Stimulated activated CD8-positive, alpha-beta memory T cell treated with anti-CD3 and anti-CD28 coated beads, Interleukin-15, amount 100 ng/mL, for 1 hour (primary cell): ENCODE measurements at places on chromosomes 11 and 22.

DNA sequence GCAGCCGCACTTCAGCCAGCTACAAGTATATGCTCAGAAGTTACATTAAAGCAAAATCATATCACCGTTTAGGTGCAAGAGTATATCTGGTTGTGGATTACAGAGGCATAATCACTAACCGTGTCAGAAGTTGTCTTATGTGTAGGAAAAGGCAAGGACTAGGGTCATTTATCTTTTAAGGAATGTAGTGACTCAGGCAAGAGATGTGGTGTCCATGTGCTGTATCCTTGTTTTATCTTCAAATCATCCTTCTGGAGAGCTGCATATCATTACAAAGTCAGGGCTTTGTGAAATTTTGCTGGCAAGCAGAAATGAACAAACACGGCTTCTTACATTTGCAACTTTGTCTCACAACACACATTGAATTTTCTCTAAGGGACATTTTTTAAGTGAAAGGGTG, 12.7 kb upstream of the CHORDC1 start:
- DNase-seq, result no peak

DNA sequence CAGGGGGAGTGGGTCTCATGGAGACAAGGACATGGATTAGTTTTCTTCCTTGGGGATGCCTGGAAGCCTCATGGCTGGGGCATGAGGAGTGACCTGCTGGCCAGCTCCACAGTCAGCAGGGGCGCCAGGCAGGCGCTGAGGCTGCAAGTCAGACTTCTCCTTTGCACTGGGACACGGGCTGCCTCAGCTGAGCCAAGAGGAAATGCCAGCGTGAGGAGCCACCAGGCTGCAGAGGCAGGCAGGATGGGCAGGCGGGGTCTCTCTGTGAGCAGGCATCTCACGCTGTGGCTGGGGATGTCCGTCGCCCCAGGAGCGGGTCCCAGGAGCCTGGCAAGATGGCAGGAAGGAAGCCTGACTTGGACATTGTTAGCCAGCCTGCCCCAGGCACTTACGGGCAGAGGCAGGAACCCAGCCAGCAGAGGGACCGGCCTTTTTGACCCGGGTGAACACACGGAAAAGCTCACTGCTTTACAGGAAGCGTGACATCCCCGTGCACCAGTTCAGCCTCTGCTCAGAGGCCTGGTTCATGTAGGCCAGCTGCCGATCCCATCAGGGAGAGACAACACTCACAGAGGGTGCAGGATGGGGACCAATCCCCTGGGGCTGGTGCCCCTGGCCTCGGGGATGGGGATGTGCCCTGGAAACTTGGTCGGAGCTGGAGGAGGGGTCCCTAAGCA, 10.2 kb downstream of the GNB1L start:
- no peak for DNase-seq

DNA sequence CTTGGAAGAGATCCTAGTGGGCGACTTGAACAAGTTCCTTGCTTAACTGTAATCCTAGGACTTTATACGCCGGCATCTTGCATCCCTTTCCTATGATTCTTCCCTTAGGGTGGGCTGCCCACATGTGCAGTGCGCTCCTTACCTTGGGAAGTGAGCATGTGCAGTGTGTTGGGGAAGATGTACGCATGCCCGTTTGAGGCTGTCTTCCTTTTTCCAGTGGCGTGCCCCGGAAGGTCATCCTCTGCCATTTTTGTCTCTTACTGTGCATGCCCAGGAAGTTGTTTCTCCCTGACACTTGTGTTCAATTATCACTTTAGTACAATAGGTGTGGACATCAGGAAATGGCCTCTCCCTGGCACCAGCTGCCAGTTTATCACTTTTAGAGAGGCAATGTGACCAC, 936.5 kb downstream of the TBC1D22A start:
- no peak for DNase-seq

- DNase-seq, result no peak
Observed at GRCh38 chr11:11701070-11701469, 79.3 kb upstream of the GALNT18 start.

- no peak for DNase-seq
Observed at GRCh38 chr11:2462986-2463765, 18.4 kb downstream of the KCNQ1 start.

DNA sequence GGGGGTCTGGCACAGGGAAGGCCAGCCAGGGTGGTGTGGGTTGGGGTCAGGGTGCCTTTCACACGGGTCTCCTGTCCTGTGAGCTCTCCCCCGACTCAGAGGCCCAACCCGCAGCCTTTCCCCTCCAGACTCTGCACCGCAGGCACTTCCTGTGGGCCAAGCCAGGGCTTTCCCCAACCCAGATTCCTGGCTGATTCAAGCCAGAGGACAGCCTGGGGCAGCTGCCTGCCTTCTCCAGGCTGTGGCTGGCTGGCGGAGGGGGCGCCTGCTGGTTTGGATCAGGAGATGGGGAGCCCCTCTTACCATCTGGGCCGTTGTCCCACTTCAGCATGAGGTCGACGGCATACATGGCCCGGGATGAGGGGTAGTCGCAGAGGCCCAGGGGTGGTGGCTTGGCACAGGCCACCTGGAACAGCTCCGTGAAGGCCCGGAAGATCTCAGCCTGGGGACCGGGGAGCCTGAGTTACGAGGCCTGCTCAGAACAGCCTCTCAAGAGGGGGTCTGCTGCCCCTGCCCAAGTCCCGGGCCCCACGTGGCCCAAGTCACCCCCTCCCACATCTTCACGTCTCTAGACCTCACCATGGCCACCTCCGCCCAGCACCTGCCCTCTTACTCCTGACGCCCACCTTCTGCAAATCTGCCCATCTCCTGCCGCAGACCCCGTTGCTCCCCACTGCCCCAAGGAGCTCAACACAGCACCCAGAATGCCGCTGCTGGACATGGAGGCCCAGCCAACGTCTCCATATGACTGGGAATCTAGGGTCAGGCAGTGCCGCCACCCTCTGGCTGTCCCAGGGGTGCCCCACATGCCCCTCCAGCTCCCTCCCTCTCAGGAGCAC, 17.3 kb downstream of the TSPO start:
- no peak for DNase-seq

DNA sequence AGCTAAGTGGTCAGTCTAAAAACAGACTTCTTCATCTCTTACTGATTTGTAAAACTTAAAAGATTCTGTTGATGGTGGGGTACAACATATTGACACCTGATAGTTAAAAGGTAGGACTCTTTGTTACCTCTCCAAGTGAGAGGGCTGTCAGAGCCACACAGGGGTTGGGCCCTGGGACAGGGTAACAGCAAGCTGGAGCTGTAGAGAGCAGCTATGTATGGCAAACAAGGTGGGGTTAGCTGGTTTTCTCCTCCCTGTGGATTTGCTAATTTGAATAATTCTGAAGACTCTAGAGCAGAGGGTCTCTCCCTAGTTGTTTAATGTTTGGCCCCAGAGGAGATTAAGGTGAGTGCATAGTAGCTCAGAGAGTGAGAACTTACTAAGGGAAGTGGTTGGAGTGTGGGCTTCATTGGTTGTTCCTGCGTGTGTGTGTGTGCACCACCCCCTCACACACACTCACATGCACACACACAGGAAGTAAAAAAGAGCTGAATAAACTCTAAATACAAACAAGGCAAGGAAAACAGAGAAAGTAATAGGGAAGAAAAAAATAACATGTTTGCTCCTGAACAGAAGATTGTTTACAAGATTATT, 9.2 kb upstream of the GAS2 start:
- no peak for DNase-seq

DNA sequence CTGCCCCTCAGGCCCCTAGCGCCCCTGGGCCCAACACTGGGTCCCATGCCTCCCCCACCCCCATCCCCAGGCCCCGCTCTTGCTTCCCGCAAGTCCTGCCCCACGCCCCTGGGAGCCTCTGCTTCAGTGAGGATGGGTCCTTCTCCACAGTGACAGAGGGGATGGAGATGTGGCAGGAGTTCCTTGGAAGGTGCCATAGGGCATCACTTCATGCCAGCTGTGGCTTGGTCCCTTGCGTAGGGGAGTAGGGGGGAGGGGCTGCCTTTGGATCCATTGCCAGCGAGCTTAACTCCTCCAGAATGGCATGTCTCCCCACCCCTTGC, 9.5 kb upstream of the TBC1D22A start:
- DNase-seq, result no peak

- DNase-seq, result no peak
Observed at GRCh38 chr11:130485983-130486382, 37.5 kb downstream of the ADAMTS15 start.

DNA sequence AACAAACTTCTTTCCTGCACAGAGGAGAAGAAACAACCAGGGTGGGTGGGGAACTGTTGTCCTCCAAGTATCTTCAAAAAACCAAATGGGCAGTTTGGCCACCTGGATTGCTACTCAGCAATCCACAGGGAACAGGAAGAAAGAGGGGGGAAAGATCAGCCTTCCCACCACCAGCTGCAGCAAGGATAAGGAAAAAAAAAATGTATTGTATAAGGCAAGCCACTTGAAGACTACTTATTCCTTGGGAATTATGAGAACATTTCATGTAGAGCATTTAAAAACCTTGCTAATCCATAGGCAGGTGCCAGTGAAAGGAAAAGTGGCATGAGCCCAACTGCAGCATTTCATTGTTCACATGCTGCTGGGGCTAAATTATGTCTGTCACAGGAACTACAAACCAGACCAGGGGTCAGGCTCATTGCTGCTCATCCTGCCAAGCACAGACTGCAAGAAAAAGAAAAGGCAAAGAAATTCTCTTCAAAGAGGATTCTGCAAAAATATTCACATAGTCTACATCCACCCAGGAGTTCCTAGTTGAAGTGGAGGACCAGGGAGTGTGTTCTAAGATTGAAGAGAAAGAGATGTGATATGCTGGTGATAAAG, 2.2 kb downstream of the RAB30 start:
- DNase-seq, result no peak

DNA sequence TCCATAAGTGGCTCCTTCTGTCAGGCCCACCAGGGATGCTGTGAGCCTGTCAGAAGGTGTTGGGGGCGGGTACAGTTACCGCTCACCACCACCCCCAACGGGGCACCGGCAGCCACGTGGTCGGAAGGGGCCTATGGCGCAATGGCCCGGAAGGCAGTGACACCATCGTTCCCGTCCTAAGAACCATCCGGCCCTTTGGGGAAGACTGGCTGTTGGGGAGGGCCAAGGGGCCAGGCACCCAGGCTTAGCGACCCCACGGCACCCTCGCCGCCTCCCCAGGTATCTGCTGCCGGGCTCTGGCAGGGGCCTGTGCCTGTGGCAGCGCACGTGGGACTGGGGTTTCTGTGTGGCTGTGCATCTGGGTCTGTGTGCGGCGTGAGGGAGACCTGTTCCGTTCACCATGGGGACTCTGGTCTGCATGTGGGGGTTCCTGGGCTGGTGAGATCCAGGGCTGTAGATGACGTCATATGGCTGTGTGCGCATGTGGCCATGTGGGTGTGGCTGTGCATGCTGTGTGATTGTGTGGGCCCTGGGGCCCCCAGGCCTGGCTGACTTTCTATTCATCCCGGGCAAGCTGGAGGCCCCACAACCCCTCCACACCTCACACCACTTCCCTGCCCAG, 717 bp downstream of the OSM start:
- DNase-seq, result peak; percentile 65

GRCh38 chr11:83035070-83035854, 36.4 kb downstream of the RAB30 start:
- DNase-seq, result no peak
